Stimulated activated CD8-positive, alpha-beta memory T cell treated with anti-CD3 and anti-CD28 coated beads, Interleukin-12 subunit alpha, Interleukin-12 subunit beta, amount 100 ng/mL, for 1 hour (primary cell): ENCODE measurements at places on chromosomes 3 and 15.

- DNase-seq, result no peak
These were observed 206.6 kb downstream of the GBE1 start for GRCh38 chr3:81554801-81555200.

DNA sequence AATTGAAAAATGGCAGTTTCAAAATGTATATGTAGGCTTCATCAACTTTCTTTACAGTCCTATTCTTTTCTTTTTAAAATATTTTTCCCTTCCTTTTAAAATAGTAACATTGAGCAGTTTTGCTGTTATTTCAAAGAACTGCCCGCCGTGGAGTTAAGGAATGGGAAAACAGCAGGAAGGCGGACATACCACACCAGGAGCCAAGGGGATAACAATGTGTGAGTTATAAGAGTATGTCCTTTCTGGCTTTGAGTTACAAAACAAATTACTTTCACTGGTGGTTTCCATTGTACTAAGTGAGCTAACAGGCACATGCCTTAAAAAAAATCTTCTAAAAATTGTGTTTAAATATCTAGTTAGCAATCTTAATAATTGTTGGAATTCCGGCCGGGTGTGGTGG, 37.4 kb upstream of the FBXL22 start:
- DNase-seq, result no peak

DNA sequence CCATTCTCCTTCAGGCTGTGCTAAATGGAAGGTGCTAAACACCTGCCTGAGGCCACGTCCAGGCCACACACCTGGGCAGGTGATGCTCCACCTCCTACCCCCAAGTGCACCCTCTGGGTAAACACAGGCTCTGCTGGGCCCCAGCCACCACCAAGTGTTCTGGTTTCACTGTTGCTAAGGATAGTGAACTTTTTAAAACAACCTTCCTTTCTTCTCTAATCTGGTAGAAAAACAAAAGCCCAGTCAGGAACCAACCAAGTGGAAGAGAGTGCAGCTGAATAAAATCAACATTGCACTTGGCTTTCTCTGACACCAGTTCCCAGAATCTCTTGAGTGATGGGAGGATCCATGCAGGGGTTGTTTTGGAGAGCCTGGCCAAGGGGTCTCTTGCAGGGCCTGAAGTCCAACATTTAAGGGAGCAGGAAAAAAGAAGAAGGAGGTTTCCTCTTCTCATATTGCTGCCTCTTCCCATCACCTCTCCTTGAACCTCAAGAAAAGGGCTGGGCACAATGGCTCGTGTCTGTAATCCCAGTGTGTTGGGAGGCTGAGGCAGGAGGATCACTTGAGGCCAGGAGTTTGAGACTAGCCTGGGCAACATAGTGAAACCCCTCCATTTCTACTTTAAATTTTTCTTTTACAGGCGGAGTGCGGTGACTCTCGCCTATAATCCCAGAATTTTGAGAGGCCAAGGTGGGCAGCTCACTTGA, 26.2 kb upstream of the ATP13A3 start:
- DNase-seq, result no peak

DNA sequence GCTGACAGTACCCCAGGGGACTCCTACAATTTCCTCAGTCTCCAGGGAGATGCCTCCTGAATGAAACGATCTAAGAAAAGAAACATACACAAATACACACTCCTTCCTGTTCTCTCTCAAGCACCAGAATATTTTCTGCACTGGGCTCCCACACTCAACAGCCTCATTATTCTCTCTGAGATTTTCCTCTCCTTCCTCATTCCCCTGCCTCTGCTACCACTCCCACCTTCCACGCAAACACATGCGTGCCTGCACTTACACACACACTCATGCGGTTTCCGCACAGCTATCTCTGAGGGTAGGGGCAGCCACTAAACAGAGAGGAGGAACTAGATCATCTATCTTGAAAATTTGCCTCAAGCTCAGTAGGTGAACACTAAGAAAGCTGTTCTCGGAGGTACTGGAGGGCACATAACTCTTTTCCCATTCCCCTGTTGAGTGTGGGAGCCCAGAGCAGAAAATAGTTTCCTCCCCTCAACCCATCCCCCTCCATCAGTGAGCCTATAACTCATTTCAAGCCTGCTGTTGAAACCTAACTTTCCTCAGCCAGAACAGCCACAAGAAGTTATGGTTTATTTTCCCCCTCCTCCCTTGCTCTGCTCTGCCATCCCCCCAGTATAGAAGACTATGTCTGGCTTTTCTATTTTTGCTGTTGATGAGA, 30.5 kb upstream of the TIPARP start:
- no peak for DNase-seq

- no peak for DNase-seq
These were observed 7.7 kb downstream of the DUOXA2 start for GRCh38 chr15:45121706-45122417.

- DNase-seq, result no peak
These were observed 13.7 kb upstream of the PTPRG start for GRCh38 chr3:61547625-61548024.

DNA sequence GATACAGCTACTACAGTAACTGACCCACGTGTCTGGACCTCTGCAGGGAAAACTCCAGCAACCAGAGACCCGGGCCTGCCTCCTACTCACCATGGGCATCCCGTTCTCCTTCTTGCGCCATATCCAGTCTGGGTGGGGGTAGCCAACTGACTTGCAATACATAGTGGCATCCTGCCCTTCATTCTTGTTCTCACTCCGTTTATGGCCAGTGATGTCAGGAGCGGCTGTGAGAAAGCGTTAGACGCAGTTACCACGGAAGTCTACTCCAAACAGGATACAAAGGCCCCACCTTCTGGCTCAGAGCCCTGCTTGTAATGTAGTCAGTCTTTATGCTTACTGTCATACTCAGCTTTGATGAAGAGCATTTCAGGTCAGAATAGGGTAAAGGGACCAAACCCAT, 59.6 kb downstream of the NPTN start:
- DNase-seq, result no peak

DNA sequence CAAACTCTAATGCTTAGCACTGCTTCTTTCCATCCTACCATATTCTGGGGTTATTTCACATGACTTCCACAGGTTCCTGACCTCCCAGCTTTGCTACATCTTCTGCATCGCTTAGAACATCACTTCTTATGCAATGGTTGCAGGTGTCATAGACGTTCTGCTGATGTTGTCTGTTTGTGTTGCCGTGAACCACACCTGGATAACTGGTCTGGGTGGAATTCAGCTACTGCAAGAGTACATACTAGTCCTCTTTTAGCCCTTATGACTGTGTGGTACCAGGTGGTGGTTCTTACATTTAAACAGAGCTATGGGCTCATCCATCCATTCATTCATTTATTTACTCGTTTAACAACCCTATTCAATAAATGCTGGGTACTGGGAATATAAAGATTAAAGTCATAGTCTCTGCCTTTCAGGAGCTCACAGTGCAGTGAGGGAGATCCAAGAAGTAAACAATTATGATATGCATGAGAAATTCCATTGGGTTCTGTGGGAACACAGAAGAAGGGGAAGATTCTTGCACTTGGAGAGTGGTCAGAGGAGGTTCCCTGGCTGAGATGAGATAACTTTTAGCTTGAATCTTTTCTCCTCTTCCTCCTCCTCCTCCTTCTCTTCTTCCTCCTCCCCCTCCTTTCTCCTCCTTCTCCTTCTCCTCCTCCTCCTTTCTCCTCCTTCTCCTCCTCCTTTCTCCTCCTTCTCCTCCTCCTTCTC, 30.8 kb downstream of the TMEM45A start:
- no peak for DNase-seq

DNA sequence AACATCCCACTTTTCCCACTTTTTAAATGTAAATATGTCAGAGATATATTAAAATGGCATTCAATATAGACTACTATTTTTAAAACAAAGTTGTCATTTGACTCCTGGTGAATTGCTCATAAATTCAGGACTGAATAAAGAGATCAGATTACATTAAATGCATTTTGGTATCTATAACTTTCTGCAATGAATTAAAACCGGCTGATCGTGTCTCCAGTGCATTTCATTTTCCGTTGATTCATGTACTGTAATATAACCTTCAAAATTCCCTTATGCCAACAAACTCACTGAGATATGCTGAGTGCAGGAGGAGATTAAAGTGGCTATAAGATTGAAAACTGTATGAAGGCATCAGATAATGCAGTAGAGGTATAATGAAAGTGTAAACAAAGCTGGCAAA, 361.1 kb upstream of the CDIN1 start:
- DNase-seq, result no peak

DNA sequence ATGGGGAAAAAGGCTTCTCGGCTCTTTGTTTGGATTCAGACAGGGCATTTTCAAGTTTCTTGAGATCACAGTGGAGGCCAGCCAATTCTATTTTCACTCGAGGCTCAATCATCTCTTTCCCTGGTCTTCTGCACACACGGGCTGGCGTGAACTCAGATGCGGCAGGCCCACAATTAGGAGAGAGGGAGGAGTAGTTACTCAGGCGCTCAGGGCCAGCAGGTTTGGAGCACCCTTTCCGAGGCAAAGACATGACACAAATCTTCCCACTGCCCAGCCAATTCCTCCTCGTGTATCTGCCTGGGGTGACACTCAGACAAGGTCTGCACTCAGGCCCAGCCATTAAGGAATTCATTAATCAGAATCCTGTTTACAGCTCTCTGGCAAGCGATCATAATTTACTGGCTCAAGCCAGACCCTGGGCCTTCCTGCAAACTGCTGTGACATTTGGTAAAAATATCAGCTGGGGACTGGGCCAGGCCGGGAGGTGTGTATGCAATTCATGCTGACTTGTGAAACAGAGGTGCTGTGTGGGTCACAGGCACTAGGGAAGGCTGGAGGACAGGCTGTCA, 68.1 kb upstream of the TLE3 start:
- DNase-seq, result no peak

- DNase-seq, result no peak
These were observed 39.6 kb downstream of the LIPC start for GRCh38 chr15:58471348-58471747.

DNA sequence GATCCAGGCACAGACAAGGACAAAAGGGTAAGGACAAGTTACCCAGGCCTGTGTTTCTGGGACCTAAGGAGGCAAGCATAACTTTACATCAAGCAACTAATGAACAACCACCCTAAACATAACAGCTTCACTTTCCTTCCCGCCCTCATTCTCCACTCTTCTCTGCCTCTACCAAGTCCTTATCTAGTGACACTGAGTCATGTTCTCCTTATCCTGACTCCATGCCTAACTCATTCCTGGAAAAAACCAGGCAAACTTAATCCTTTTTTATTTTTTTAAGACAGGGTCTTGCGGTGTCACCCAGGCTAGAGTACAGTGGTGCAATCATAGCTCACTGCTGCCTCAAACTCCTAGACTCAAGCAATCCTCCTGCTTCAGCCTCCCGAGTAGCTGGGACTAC, 44.5 kb downstream of the TMEM44 start:
- no peak for DNase-seq

DNA sequence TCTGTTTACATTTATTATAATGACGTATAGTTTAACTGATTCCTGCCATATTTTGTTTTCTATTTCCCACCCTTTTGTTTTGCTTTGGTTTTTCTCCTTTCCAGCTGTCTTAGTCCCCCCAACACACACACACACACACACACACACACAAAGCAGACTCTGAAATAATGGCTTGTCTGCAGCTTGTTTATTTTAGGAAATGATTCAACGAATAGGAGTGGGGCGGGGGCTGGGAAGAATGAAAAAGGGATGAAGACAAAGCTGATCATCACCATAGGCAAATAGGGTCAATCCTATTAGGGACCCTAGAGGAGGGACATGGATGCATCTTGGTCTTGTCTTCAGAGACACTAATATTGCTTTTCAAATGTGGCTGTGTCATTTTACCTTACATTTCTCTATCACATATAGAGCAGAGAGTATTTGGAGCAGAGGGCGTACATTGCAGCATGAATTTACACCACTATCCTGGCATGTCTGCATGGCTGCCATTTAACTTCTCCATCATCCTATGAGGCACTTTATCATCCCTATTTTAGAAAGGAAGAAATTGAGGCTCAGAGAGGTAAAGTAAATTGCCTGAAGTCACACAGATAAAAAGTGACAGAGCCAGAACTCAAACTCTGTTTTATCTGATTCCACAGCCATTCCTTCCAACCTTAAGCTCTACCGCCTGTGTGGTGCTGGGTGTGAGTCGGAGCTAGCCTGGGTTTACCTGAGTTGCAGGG, 147.2 kb upstream of the TPM1 start:
- DNase-seq, result no peak

DNA sequence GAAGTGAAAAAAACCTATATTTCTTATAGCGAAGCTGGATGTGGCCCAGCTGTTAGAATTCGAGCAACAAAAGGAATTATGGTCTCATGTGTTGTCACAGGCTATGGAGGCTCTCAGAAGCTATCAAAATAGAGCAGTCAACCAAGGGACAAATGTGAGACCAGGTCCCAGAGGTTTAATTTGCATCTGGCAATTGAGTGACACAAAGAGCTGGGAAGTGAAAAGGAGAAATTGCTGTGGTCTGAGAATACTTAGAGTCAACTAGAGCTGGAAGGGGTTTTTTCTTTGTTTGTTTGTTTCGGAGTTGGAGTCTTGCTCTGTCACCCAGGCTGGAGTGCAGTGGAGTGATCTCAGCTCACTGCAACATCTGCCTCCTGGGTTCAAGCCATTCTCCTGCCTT, 61.3 kb upstream of the SMAD3 start:
- DNase-seq, result no peak

- DNase-seq, result no peak
These were observed 19.0 kb downstream of the AGTR1 start for GRCh38 chr3:148716657-148717056.

GRCh38 chr15:71792521-71792920, 17.8 kb upstream of the NR2E3 start:
- DNase-seq, result no peak

DNA sequence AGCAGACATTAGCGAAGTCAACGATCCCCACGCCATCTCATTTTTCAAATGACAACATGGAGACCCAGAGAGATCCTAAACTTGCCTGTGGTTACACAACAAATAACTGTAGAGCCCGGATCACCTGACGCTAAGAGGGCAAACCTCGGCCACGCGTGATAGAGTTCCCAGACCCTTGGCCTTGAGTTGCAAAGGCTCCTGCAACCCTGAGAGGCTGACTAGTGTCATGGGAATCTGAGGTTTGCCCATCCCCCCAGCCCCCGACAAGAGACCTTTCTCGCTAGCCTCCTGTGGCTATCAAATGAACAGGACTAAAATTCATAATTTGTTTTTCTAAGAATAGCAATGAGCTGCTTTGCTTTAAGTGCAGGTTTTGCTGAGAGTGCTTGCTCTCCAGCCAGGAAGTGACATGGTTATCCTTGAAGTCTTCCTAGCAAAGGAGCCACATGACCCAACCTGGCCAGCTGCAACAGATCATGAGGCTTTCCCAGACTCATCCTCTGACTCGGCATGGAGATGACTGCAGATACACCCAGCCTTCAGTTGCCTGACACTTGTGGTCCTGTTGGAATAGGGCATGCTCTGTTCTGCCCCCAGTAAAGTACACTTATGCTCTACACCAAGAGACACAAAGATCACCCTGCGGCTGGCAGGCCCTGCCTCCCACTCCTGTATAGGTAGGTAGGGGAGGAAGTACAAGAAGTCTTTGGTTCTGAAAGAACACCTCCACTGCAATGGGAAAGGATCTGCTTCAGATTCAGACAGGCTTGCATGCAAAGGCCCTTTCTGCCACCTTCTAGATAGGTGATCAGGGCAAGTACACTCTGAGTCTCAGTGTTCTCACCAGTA, 36.0 kb downstream of the MCF2L2 start:
- DNase-seq, result no peak

- DNase-seq, result no peak
These were observed 14.3 kb downstream of the ALDH1A3 start for GRCh38 chr15:100893964-100894295.

GRCh38 chr3:6066397-6066796, 794.5 kb upstream of the GRM7 start:
- no peak for DNase-seq
